ENCODE measurements at places on chromosomes 3 and 15.
A peak's percentile ranks its signal among the peaks of the same experiment; 100 is the strongest.

GRCh38 chr3:30502742-30503073, 103.7 kb upstream of the TGFBR2 start:
- peak; percentile 99 for DNase-seq

- peak; percentile 48 for DNase-seq
Measured at GRCh38 chr15:96053031-96053780, 277.3 kb upstream of the NR2F2 start.

GRCh38 chr3:152335273-152335672, 66.5 kb downstream of the MBNL1 start:
- DNase-seq: no peak

GRCh38 chr3:125587039-125587648, 8.2 kb downstream of the OSBPL11 start:
- peak; percentile 8 for DNase-seq
